ENCODE measurements at places on chromosomes 5 and 9.

- no peak for DNase-seq
Measured at GRCh38 chr5:148875205-148875875, 48.9 kb downstream of the ADRB2 start.

DNA sequence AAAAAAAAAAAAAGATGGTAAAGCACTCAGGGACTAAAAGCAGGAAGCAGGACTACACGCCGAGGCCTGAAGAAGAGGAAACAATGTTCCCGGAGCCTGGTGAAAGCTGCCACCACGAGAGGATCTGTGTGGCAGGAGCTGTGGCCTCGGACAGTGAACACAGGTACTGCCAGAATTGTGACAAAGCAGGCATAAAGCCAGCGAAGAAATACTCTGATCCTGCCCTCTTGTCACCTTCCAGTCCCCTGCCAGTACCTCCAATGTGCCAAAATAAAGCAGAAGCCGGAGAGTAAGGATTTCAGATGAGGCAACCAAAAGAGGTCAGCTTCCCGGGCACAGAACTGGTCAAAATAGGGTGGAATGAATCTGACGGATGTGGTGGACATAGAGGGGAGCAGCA, 211.5 kb upstream of the TARS1 start:
- no peak for DNase-seq

DNA sequence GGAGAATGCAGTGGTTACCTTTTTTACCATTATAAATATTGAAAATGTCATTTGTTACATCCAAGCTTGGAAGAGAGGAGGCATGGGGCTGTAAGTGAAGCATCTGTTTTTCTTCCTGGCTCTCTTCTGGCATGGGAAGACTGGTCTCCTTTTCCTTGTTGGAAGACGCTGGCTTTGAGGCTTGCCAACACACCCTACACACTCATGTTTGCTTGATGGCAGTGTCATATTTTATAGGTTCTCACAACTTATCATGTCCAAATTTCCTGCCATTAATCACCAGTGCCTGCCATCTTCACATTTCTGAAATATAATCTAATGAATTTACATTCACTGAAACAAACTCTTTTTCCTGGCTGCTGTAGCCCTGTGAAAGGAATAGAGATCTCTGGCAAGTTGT, 252.9 kb downstream of the MAN2A1 start:
- DNase-seq: no peak

DNA sequence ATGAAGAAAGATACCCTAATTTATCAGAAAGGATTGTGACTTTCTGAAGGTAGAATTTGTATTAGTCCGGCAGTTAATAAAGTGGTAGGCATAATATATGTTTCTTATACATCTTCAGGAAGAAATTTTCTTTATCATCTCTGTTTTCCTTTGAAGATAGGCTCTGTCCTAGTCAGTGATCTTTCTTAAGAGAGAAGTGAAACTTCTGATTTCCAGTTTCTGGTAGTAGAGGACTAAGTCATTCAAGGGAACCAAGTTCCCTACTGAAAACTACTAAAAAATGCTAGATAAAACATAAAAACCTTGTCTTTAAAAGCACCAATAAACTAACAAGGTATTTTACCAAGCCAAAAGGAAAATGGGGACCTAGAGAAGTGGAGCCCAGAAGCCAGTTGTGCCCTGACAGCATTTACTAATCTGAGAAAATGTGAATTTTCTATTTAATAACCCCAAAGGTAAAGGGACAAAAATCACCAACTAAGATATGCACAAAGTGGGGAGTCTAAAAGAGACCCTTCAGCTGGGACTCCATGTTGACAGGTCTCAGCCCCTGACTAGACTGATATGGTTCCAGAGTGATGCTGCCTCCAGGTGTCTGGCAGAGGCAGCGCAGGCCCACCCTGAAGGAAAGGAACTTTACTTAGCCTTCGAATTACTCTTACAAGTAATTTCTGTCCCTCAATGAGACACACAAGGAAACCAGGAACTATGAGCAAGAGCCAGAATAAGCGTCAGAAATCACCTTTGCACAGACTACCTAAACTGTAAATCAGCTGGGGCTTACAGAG, 72.7 kb downstream of the FAM78A start:
- DNase-seq: no peak

DNA sequence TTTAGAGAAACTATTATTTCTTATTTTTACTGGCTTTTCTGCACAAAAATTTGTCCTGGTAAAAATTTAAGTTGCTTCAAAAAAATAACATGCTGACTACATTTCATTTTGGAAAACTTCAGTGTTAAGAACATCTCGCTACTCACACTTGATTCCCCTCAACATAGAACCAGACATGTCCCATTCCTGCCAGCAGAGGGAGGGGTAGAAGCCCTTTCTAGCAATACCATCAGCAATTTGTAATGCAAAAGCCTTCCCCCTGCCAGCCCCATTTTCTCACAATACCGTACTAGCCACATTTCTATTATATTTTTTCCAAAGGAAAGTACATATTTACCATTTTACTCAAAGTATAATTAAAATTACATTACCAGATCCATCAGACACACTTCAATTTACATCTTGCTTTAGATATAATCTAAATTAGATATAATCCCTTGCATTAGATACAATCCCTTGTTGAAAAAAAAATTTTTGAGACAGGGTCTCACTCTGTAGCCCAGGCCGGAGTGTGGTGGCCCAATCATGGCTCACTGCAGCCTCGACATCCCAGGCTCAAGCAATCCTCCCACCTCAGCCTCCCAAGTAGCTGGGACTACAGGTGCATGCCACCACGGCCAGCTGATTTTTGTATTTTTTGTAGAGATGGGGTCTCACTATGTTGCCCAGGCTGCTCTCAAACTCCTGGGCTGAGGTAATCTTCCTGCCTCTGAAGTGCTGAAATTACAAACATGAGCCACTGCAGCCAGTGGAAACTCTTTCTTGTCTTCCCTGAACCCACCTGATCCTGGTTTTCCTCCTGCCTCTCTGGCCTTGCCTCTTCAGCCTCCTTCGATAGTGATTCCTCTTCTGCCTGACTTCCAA, 39.6 kb upstream of the IDNK start:
- no peak for DNase-seq

DNA sequence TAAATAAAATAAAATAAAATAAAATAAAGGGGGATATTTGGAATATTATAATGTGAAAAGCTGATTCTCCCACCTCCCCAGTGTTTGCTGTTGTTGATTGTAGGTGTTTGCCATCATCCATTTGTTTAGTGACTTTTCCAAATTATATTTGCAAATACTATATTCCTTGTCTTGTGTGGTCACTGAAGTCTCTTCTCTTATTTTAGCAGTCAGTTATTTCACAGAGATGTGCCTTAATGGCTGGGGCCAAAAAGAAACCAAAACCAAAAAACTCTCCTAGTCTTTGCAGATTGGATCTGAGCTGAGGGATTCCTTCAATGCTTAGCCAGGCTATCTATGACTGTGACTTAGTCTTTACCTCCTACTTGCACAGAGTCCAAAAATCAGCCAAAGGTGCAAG, 70.9 kb upstream of the ZNF169 start:
- DNase-seq: no peak

DNA sequence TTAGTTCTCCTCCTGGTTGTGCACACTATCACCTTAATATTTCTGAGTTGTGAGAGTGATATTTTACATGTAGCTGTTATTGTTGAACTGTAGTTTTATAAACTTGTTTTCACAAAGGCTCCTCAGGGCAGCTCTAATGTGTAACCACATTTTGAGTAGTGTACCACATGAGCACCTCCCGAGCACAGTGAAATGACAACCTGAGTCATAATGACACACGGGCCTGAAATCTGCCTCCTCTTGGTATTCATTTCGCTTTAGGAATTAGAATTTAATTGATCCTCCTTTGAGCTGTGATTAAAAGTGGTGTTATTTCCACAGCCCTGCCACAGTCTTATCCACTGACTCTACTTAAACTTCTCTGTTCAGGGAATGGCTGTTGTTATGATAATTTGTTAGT, 7.9 kb downstream of the MTRR start:
- DNase-seq: no peak

GRCh38 chr5:50730841-50731240, 64.4 kb downstream of the PARP8 start:
- no peak for DNase-seq

DNA sequence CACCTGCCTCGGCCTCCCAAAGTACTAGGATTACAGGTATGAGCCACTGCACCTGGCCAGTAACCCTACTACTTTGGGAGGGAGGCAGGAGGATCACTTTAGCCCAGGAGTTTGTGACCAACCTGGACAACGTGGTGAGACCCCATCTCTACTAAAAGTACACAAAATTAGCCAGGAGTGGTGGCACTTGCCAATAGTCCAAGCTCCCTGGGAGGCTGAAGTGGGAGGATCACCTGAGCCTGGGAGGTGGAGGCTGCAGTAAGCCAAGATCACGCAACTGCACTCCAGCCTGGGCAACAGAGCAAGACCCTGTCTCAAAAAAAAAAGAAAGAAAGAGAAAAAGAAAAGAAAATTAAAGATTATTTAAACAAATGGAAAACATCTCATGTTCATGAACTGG, 10.3 kb downstream of the GDF9 start:
- DNase-seq: no peak

DNA sequence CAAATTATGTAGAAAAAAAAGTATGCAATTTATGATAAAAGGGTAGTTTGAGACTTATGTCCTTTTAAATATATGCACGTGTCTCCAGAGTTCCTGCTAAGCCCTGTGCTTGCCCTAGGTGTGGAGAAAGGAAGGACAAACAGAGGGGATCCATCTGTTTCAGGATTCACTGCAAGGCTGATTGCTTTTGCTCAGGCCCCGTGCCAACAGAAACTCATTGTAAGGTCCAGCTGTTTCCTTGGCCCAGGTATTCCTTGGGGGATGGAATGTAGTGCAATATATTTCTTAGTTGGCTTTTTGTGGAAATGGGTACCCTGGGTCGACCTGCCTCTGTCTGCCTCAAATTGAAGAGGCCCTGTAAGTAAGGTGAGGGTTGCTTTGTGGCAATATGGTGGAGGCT, 268.6 kb upstream of the CLINT1 start:
- DNase-seq: no peak
